ENCODE measurements at places on chromosomes 2 and 18.

GRCh38 chr2:106073678-106074406, 120.3 kb downstream of the UXS1 start:
- no peak for DNase-seq

- no peak for DNase-seq
Observed at GRCh38 chr2:183495079-183495478, 370.8 kb downstream of the NUP35 start.

- DNase-seq: no peak
Observed at GRCh38 chr2:31199206-31199605, 18.1 kb downstream of the CAPN14 start.

DNA sequence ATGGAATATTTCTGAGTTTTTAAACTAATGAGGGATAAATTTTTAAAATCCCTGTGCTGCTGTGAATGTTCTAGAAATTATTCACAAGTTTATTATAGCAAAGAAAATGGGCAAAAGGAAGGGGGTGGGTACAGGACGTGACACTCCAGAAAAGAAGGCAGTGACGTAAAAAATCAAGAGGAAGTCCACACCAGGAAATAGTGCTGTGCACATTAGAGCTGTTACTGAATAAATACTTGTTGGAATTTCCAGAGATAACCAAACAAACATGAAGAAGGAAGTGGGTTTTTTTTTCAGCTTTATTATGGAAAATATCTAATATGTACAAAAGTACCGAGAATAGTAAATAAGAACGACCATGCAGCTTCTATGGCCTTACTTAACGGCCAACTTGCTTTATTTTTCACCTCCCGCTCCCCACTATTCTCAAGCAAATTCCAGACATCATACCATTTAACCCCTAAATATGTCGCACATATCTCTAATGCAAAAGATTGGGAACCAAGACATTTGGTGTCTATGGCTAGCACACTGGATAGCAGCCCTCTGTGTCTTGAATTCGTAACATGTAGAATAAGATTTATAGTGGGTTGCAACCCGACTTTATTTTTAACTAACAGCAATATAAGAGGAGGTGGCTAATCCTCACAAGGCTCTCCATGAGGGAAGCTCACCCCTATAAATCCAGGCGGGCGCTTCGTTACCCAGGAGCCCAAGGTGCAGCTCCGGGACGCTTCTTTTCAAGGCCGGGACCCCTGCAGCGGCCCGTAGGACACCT, 580 bp upstream of the NDUFV2 start:
- no peak for DNase-seq

DNA sequence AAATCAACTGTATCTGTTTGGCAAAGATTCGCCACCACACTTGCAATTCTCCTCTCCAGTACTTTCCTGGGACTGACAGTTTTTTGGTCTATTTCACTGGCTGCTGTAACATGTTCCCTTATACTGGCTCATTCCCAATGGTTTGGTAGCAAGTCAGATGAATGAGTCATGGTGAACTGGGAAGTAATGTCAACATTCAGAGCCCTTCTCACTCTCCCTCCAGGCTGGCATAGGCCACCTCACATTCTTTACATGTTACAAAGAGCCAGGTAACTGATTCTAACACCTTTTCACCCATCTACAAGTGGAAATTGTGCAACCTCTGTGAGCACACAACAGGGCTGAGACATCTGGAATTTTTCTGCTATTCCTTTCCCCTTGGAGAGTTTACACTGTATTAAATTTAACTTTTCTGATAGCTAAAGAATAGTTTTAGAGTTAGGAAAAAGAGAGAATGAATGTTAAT, 111.3 kb upstream of the TLK1 start:
- peak; percentile 84 for DNase-seq

DNA sequence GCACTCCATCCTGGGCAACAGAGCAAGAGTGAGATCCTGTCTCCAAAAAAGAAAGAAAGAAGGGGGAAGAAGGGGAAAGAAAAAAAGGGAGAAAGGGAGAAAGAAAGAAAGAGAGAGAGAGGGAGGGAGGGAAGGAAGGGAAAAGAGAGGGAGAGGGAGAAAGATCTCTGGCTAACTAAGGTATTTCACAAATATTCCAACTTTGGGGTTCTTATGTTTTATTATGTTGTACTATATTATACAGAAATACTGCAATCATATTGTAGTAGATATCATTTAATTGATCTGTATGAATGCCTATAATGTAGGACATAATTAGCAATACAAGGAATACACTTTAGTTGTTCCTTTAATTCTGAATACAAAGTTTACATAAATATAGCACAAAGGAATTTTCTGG, 70.1 kb upstream of the STAM2 start:
- DNase-seq: no peak

- no peak for DNase-seq
Observed at GRCh38 chr18:54671291-54671881, 80.3 kb downstream of the DYNAP start.

DNA sequence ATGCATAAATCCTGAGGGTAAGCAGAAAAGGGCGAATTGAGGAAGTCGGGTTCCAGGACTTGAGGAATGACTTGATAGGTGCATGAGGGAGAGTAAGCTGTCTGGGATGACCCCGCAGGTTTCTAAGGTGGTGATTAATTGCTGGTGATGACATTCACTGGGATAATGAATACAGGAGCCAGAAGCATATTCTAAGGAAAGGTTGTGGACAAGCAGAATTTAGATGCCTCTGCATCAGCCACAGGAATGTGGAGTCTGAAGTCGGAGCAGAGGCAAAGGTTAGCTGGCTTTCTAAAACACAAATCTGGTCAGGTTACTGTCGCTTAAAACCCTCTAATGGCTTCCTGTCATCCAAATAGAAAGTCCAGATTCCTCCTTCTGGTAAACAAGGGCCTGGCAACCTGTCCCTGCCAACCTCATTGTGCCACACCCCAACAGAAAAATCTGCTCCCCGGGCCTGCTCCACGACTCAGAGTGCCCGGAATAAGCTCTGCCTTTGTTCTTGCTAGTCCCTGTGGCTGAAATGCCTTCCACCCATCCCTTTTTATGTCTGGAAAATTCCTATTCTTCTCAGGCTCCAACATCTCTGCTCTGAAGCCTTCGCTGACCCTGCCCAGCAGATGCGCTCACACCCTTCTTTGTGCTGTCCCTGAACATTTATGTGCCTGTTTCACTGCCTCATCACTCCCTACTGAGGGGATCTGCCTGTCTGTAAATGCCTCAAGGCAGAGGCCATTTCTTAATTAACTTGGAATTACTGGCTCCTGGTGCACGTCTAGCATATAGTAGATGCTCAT, 11.3 kb upstream of the TMEM214 start:
- DNase-seq: no peak

- DNase-seq: no peak
Observed at GRCh38 chr2:37894047-37894446, 31.0 kb upstream of the RMDN2 start.

- DNase-seq: no peak
Observed at GRCh38 chr2:234851451-234851850, 100.4 kb upstream of the SH3BP4 start.

DNA sequence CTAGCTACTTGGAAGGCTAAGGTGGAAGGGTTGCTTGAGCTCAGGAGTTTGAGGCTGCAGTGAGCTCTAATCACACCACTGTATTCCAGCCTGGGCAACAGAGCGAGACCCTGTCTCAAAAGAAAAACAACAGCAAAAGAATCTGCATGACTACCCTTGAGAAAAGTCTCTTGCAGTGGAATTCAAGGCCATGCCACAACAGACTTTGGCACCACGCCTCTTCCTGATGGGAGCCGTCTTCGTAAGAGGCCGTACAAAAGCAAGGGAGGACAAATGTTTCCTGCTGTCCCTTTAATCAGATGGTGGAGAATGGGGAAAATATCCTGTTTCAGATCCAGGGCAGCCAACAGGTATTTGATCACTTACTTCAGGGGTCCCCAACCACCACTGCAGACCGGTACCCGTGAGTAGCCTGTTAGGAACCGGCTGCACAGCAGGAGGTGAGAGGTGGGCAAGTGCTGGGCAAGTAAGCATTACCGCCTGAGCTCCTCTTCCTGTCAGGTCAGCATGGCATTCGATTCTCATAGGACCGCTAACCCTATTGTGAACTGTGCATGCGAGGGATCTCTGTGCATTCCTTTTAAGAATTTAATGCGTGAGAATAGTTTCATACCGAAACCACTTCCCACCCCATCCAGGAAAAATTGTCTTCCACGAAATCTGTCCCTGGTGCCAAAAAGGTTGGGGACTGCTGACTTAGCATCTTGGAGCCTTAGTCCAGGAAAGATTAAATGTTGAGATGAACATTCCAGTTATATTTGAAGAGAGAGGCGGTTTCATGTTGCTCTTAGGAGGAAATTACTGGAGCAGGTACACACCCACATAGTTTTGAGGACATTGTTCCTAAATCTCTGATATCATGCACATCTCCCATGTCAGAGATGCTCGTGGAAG, 94.4 kb upstream of the XPO1 start:
- DNase-seq: no peak

- DNase-seq: no peak
Observed at GRCh38 chr18:78973357-78974083, 6.1 kb upstream of the SALL3 start.

- DNase-seq: no peak
Observed at GRCh38 chr18:39558658-39559057, 1993.1 kb upstream of the CELF4 start.

GRCh38 chr2:147659051-147659450, 185.8 kb upstream of the ACVR2A start:
- peak; percentile 39 for DNase-seq

GRCh38 chr2:55768991-55769390, 75.3 kb upstream of the PNPT1 start:
- DNase-seq: no peak

- DNase-seq: no peak
Observed at GRCh38 chr2:109531221-109531620, 82.5 kb downstream of the SEPTIN10 start.

- DNase-seq: no peak
Observed at GRCh38 chr18:22545066-22545760, 127.5 kb upstream of the CTAGE1 start.
